ENCODE measurements at places on chromosomes 3 and 15.

- DNase-seq: no peak
Observed at GRCh38 chr3:4834403-4834866, 144.8 kb upstream of the BHLHE40 start.

- no peak for DNase-seq
Observed at GRCh38 chr3:4063916-4064574, 239.1 kb upstream of the SETMAR start.

GRCh38 chr15:55322467-55322866 is 3.4 kb downstream of the PIGB start:
- no peak for DNase-seq

DNA sequence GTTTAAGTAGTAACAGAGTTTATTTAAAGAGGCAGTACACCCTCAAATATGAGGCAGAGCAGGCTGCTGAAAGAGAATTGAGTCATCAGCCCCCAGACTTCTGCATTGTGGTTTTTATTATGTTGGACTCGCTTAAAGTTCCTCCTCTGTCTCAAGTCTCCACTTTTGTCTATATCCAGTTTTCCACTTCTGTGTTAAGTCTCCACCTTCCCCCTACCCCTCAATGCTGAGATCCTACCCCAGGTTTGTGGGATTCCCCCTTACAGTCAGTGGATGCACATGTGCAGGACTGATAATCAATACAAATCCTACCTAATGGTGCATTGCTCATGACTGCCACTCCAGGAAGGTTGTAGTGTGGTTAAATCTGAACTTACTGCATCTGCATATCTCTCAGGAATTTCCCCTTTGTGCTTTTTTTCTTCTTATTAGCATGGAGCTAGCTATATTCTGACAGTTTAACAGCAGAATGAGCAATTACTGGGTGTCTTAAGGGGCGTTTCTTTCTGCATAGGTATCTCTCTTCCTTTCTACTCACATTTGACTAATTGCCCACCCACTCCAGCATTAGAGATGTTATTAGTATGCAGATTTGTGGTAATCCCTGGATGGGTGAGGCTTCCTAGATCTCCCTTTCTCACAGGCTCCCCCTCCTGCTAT is 11.9 kb upstream of the CD200R1L start:
- DNase-seq: no peak

- no peak for DNase-seq
Observed at GRCh38 chr15:28921336-28921735, 35.6 kb downstream of the APBA2 start.

DNA sequence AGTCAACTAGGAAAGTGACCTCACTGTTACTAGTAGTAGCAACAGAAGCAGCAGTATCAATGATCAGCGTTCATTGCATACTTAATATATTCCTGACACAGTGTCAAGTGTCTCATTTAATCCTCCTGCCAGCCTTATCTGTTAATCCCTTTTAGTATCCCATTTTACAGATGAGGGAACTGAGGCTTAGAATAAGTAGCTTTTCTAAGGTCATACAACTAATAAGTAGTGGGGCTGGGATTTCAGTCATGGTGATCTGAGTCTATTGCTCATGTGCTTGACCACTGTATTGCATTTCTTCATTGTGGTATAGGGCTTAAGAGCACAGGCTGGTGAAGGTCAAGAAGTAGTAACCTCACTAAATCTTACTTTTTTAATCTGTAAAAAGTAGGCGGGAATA is 233.6 kb downstream of the PTPRG start:
- DNase-seq: no peak

GRCh38 chr3:181880331-181880730 is 168.6 kb downstream of the SOX2 start:
- peak; percentile 66 for DNase-seq

DNA sequence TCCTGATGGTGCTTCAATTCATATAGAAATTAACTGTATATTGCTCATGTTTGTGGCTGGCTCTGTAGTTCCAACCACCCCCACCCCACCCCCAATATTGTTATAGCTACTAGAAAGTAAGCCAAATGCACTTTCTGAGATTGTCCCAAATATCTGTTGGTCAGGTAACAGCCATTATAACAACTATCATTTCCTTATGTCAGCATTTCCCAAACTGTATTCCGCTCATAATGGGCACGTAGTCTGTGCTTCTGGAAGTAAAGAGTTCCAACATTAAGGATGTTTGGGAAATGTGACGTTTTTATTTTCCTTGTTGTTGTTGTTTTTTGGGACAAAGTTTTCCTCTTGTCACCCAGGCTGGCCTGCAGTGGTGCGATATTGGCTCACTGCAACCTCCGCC is 12.2 kb upstream of the TBL1XR1 start:
- no peak for DNase-seq

GRCh38 chr3:108552267-108553159 is 36.7 kb downstream of the CIP2A start:
- peak; percentile 18 for DNase-seq

GRCh38 chr15:52680041-52680391 is 828 bp upstream of the ATOSA start:
- no peak for DNase-seq

- DNase-seq: no peak
Observed at GRCh38 chr3:11283139-11283475, 10.9 kb downstream of the ATG7 start.

DNA sequence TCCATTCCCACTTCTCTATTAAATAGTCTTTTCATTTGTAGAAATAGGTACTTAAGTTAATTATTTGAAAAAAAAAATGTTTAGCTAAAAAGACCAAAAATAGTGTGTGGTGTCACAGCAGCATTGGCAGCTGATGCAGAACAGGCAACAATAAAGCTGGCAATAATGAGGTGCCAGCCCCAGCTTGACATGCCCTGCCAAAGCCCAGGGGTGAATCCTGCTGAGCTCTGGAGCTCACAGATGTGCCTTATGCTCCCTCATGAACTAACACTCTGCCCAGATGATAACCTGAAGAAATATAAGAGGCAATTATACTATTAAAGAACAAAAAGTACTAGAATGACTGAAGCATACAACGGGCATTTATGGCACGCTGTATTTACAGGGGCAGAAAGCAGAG is 63.8 kb downstream of the IGSF11 start:
- no peak for DNase-seq

DNA sequence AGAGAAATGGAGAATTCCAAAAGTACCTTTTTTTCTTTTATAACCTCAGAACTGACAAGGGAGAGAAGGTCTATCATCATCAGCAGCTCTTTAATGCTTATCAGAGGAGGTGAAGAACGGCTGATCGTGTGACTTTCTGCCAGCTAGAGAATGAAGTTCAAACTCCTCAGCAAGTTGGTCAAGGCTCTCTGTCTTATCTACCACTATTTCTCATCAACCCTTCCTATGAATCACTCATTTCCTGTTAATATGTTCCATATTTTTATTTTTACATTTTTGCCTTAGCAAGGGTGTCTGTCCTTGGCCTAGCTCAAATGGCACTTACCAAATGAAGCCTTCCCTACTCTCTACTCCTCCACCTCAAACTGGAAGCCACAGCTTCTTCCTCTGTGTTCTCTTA is 73.1 kb upstream of the TSPAN3 start:
- DNase-seq: no peak

GRCh38 chr15:67607329-67607728 is 64.8 kb downstream of the MAP2K5 start:
- DNase-seq: no peak

DNA sequence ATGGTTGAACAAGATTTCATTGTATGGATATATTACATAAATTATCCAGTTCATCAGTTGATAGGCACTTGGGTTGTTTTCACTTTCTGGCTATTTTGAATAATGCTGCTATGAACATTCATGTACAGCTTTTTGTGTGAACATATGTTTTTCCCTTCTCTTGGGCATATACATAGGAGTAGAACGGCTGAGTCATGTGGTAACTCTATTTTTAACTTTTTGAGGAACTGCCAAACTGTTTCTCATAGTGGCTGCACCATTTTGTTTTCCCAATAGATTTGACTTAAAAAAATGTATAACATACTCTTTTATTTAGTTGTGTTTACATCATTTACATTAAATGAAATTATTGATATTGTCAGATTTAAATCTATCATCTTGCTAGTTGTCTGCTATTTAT is 28.8 kb upstream of the RFX7 start:
- DNase-seq: no peak

GRCh38 chr3:73774645-73775044 is 149.9 kb upstream of the PDZRN3 start:
- no peak for DNase-seq

GRCh38 chr3:129645286-129645685 is 38.8 kb upstream of the PLXND1 start:
- DNase-seq: no peak

- DNase-seq: no peak
Observed at GRCh38 chr3:102032491-102033383, 183.4 kb downstream of the NFKBIZ start.

DNA sequence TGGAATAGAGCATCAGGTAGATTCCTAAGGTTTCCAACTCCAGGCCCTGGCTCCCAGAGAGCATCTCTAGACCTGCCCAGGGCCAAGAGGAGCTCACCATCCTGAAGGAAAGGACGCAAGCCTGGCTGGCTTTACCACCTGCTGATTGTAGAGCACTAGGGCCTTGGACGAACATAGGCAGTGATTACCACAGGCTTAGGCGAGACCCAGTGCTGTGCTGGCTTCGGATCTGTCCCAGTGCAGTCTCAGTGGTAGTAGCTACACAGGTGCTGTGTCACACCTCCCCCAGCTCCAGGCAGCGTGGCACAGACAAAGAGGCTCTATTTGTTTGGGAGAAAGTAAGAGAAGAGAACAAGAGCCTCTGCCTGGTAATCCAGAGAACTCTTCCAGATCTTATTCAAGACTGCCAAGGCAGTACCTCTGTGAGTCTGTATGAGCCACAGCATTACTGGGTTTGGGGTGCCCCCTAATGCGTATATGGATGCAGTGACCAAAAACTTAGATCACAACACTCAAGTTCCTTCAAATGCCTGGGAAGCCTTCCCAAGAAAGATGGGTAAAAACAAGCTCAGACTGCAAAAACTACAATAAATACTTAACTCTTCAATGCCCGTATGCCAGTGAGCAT is 25.4 kb downstream of the ISG20 start:
- DNase-seq: no peak

DNA sequence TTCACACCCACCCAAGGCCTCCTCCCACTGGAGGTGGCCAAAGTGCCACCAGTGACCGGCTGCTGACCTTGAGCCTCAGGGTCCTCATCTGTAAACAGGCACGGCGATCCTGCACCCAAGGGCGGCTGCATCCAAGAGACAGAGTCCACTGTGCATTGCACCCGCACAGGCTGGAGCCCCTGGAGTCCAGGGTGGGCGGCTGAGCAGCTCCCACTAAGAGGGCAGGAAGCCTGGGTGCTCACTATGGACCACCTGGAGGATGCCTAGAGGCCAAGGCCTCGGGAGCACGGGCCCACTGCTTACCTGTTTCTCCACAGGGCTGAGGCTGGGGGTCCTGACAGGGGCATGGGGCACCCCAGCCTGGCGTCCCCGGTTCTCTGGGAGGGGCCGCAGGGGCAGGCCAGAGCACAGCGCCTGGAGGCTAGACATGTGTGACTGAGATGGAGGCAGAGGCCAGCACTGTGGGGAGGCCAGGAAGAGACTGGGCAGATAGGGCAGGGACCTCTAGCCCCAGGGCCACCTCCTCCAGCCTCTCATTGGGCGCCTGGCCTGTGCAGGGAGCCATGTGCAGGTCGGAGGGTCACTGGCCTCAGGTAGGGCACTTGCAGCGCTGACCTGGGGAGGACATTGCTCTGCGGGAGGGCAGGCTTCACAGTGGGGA is at the start of gene UROC1:
Gene UROC1, minus strand, starts transcription at position 483 of the 661 bp plus-strand sequence. Its CDS starts 54 bp downstream, at position 429.
- DNase-seq: no peak

DNA sequence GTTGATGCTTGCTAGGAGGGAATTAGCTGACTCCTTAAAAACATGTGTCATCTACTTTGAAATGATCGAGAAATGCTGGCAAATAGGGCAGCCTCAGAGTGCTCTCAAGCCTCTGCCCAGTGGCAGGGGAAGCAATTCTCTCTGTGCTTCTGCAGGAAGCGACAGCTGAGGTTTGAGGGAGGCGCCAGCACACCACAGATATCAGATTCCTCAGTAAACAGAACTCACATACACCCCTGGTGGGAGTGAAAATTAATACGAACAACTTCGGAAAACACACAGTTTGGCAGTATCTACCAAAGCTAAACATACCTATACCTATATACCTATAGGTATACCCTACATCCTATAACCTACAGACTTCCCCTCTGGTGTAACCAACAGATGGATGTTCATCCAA is 61.3 kb downstream of the NSMCE3 start:
- no peak for DNase-seq

GRCh38 chr15:52106641-52107040 is 5.9 kb downstream of the BCL2L10 start:
- DNase-seq: no peak

DNA sequence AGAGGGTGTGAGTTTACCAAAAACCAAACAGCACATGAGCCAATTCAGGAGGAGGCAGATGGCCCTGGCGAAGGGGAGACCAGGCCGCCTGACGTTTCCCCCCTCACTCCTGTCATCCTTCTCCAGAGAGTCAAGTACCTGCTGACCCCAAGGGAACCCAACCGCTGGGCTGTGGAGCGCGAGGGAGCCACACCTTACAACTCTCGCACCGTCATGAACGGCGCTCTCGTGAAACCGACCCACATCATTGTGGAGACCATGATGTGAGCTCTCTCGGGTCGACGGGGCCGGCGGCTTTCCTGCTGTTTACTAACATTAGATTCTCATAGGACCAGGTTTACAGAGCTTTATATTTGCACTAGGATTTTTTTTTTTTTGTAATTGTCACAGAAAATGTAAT is 55.4 kb downstream of the GRIP2 start:
- DNase-seq: no peak

GRCh38 chr15:64891561-64891960 is 20.1 kb upstream of the ANKDD1A start:
- DNase-seq: no peak

DNA sequence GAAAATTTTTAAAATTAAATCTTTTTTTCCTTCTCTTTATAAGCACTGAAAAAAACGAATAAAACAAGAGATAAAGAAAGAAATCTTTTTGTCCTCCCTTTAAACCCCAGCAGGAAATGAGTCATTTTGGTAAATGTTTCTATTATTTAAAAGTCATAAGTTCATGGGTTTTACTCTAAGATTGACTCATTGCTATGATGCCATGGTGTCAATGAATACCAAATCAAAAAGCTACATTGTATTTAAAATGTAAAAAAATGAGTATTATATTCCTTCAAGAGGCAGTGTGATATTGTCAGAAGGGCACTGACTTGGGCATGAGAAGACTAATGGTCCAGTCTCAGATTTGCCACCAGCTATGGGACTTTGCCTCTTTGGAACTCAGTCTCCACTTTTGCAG is 303.4 kb upstream of the DNAJC19 start:
- DNase-seq: no peak

DNA sequence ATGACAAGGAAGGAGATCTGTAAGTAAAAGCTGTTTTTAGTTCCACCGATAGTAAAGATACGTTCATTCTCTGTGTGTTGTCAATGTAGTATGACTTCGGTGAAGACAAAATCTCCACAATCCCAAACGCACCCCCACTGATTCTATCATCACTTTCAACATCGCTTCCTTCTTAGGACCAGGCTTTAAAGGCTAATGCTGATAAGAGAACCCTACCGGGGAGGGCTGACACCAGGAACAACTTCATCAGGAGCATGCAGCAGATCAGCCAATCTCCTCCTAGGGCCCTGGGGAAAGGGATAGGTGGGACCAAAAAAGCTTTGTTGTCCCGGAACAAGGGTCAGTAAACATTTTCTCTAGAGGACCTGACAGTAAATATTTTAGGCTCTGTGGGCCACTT is 334.1 kb downstream of the VPS13C start:
- no peak for DNase-seq

Measured in NCI-H1436 treated with DMSO at 0.1 percent for 48 hours (cell line).